ENCODE measurements at places on chromosomes 6 and 20.

DNA sequence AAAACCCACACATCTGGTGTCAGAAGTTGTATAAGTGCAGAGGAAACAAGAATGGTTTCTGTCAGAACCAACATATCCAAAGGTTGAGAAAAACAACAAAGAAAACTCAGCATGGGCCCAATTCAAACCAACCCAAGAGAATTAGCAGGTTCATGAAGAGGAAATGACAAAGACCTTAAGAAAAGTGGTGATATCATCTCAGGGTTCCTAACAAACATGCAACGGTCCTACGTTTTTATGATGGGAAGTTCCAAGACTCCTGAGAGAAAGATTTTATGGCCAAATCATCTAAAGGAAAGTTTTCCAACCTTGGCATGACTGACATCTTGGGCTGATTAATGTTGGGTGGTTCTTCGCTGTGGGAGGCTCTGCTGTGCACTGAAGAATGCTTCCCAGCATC is 23.0 kb downstream of the TFB1M start:
- no peak for DNase-seq

DNA sequence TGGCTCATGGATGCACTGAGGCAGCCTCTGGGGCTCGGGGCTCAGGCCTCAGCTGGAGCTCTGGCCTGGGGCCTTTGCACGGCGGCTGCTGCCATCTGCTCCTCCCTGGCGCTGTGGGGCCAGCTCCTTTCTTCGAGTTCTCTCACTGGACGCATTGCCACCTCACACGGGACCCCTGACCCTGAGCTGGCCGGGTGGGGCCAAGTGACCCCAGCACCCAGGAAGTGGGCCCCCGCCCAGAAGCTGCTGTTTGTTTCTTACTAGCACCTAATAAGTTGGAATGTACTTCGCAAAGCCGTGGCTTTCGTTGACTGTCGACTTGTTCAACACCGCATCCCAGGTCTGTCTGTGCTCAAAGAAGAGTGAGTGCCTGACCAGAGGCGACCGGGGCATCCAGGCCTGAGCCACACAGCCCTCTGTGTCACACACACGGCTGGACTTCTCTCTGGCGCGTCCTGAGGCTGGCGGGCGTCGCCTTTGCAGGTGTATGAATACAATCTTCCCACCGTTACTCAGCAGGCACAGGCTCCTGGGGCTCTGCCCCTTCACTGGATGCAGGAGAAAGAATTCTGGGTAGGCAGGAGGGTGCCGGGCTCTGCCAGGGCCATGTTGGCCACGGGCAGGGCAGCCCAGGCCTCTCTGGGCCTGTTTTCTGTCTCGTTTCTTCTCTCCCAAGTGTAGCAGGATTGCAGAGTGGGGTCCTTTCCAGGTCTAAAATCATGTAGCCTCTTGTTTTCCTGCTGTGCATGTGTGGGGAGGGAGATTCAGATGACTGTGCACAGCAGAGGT is 112.9 kb downstream of the DLL1 start:
- DNase-seq: no peak

DNA sequence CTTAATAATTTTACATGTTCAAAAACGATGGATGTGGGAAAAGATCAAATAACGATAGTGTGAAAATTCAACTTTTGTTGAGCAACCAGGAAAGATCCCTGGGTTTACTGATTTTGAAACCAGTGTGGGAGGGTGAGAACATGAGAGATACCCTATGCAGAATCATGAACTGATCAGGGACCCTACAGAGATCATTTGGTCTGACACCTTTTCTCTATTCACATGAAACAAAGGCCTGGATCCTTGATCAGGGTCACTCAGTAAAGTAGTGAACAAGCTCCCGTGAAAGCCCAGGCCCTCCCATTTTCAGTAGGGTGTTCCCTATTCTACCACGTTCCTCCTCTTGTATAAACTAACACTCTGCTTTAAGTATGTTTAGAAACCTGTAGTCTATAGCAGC is 60.5 kb upstream of the DUSP22 start:
- no peak for DNase-seq

DNA sequence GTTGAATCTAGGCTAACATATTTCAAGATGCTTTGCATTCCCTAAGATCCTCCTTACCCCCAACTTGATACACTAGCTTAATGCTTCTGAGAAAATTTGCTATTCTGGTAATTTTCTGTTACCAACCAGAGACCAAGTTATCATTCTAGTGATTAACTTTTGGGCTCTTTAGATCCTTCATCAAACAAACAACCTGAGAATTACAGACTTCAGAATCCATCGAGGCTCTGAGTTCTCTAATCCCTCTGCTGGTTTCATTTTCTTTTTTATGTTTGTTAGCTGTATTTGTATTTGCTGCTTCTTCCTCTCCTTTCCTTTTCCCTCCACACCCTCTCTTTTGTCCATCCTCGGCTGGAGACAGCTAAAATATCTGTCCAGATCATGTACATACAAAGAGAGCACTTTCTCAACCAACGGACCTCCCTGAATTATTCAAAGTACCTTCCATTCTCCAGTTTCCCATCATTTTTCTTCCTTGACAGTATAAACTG is 98.7 kb upstream of the RIPOR2 start:
- no peak for DNase-seq

GRCh38 chr6:119171088-119171841 is 92.8 kb upstream of the FAM184A start:
- DNase-seq: no peak

DNA sequence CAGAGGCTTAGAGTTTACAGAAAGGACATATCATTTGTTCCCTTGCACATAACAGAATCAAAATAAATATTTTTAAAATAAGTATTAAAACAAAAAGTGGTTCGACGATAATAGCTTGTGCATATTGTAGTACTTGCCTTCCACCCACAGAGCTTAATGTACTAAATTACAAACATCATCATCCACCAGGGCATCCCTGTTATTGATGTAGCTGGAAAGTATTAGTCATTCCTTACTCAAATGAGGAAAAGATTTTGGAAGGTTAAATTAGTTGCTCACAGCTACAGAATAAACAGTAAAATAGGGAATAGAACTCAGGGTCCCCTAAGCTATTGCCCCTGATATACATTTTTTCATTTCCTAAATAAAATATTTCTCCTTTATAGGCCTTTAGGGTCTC is 150.3 kb downstream of the PTPRK start:
- no peak for DNase-seq

- DNase-seq: no peak
Observed at GRCh38 chr20:1664911-1665310, 7.3 kb upstream of the SIRPG start.

DNA sequence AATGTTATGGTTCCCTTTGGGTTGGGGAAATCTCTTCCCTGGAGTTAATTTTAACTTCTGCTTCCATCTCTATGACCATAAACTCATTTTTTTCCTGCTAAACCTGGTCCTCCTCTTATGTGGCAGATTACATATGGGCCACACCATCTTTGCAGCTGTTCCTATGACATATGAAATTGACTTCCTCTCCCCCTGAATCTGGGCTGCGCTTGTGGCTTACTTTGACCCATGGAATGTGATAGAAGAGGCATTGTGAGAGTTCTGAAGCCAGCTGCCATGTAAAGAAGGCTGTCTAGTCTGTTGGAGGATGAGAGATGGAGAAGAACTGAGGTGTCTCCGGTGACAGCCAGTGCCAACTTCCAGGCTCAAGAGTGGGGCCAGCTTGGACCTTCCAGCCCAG is 100.1 kb downstream of the CDC5L start:
- DNase-seq: no peak

- DNase-seq: no peak
Observed at GRCh38 chr6:5361396-5361795, 100.1 kb downstream of the FARS2 start.

DNA sequence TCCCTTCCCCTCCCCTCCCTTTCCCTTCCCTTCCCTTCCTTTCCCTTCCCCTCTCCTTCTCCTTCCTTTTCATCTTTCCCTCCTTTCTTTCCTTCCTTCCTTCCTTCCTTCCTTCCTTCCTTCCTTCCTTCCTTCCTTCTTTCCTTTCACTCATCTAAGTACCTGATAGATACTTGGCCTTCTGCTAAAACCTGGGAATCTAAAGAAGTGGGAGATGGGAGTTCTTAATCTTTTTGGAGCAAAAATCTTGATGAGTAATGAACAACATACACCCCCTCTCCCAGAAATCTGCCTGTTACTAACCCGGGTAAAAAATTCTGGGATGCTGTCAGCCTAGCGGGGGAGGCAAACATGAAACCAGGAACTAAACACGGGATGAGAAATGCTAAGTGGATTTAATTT is 100.7 kb downstream of the VEGFA start:
- DNase-seq: no peak

- no peak for DNase-seq
Observed at GRCh38 chr6:28525496-28526039, at the start of gene GPX5. TSS of gene GPX5 (plus strand) at chr6:28525881. CDS start at chr6:28526014, 133 bp downstream.

DNA sequence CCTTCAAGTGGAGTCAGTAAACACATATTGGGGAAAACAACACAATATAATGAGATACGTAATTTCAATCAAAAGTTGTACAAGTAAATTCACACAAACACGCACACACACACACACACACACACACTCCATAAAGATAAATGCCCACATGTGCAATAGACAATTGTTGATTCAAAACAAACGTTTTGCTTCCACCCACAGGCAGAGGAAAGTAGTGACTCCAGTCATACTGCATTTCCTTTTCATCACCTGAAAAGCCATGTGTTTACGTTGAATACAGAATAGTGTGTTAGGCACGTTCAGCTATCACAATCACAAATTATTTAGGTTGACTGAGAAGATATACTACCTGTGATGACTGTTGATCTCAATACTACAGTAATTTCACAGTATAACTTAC is 443.8 kb upstream of the MANEA start:
- DNase-seq: no peak

- DNase-seq: no peak
Observed at GRCh38 chr6:54722328-54722727, 124.2 kb upstream of the FAM83B start.

DNA sequence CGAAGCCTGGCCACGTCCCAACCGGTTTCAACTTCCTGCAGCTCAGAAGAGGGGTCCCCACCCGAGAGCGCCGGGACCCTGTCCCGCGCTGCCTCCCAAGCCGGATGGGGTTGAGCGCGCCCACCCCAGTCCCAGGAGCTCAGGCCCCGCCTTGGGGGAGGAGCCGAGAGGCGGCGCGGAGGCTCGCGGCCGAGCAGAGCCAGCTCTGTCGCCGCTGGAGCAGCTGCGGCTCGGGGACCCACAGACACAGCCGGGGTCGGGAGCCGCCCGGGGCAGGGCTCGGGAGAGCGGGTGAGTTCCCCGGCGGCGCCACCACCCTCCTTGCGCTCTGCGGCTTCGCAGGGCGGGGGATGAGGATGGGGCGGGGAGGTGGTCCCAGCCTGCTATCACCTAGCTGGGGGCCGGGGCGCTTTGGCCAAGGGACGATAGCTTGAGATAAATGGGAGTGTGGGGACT is at the start of gene PPP1R16B:
Gene PPP1R16B (plus strand): TSS at position 196 of the 456 bp plus-strand sequence. CDS start 30,229 bp downstream, outside the sequence.
- DNase-seq: no peak

DNA sequence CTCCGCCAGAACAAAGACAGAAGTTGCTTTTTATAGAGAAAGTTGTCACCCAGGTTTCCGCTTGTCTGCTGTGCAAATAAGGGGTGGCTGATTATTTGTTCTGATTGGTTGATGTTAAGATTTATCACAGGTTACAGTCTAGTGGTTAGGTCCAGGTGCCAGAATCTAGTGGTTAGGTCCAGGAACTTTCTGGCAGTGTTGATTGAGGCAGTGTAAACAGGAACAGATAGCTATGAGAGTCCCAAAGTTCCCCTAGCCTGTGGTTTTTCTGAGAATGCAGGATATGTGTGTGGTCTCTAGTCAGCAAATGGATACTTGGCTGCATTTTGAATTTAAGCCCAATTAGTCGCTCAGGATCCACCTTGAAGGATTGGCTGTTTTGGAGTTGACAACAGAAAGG is 148.0 kb downstream of the TMEM200A start:
- DNase-seq: no peak

- DNase-seq: no peak
Observed at GRCh38 chr6:145731447-145731846, 3.9 kb downstream of the EPM2A start.

DNA sequence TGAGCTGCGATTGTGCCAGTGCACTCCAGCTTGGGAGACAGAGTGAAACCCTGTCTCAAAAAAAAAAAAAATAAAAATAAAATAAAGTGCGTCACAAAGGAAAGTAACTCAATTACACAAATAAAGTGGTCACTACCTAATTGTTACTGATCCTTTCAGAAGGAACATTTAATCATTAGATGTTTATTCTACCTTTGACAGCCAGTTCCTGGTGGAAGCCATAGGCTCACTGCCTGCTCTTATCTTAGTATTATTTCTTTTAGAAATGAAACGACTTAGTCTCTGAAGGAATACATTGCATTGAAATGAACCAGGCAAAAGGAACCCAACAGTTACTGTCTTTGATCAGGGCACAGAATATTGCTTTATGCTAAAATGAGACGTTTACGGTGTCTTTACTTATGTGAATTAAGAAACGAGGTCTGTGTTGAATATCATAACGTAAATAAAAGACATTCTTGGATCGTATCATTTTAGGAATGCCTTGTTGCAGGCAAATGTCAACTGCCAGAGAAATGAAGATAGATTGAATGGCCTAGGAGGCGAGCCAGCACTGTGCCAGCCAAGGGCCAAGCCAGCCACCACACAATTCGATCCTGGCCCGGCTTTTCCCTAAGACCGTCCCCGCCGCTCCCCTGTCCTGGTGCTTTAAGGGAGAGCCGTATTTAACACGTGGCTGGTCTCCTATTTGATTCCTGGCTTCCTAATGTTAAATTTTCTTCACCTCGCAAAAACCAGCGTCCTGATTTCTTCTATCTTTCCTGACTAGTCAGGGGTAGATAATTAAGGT is 136.7 kb upstream of the GMDS start:
- DNase-seq: no peak

- DNase-seq: no peak
Observed at GRCh38 chr6:109194880-109195279, 99.6 kb downstream of the CEP57L1 start.

GRCh38 chr6:1645466-1646185 is 35.9 kb downstream of the FOXC1 start:
- DNase-seq: no peak

DNA sequence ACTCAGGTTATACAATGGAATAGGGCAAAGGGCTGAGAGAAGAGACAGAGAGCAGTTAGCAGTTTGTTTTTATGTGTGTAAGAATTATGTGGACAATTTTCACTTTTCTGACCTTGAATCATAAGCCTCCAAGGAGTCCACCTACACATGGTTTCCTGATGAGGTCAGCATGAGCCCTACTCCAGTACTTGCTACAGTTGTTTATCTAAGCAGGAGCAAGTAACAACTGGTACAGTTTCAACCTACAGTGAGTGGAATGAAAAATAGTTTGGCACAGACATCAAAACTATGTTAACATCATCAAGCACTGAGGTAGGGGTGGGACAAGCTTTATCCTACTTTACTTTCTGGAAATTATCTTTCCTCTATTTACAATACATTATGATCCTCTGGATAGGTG is 426.7 kb upstream of the ID4 start:
- no peak for DNase-seq

DNA sequence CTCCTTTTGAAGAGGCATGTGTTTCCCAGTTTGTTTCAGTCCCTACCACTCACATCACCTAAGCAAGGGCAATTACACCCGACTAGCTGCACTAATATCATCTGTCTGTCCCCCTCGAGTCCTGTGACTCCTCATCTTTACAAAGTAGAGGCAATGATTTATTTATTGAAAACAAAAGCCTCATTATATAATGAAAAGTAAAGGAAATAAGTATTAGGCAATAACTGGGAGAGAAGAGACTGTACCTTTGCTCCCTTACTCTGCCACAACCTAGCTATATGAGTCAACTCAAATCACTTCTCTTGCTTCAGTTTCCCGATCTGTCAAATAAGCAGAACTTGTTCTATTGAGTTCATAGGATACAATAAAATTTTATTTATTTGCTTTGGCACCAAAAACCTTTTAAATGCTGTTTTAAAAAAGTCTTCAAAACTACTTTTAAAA is 38.9 kb downstream of the CSNK2A1 start:
- DNase-seq: no peak

GRCh38 chr6:158047127-158047518 is 65.5 kb downstream of the SYNJ2 start:
- DNase-seq: no peak
